ENCODE measurements at places on chromosomes 2 and 18.

- DNase-seq = no peak
Observed at GRCh38 chr2:20093263-20094141, 42.1 kb upstream of the LAPTM4A start.

GRCh38 chr2:196075196-196075595, 6.6 kb upstream of the DNAH7 start:
- DNase-seq = no peak

DNA sequence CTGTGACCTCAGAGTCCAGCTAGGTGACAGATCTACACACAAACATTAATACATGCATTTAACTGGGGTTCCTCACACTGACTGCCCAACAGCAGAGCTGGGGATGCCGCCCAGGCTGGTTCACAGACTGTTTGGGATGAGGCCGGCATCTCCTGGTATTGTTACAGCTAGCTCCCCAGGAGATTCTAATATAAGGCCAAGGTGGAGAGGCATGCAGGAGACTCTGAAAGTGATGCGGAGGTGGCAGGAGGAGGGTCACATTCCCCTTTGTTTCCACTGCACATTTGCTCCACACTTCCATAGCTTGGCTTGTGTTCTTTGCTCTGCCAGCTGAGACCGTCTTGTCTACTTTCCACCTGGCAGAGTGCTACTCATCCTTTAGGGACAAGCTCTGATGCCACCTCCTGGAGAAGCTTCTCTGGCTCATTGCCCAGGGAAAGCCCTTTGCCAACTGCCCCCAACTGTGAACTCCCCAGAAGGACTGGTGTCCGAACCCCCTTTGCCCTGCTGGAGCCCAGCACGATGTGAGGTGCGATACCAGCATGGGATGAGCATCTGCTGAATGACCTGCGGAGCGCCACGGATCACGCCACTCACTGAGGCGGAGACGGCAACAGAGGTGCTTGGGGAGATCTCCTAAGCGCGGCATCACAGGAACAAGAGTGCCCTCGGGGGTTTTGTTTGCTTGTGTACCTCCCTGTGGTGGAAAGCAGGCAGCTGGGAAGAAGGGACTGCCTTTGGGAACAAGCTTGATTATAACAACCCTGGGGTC, 88.8 kb downstream of the UXS1 start:
- DNase-seq = no peak

- no peak for DNase-seq
Observed at GRCh38 chr2:198873503-198874471, 584.0 kb downstream of the SATB2 start.

DNA sequence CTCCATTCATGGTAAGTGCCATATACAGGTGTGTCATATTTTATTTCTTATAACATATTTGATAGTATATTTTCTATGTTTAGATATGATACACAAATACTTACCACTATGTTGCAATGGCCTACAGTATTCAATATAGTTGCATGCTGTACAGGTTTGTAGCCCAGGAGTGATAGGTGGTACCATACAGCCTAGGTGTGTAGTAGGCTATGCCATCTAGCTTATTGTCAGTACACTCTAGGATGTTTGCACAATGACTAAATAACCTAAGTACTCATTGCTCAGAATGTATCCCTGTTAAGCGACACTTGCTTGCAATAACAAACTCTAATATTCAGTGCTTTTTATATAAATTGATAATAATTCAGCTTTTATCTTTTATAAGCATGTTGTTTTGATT, 563.1 kb upstream of the LINC00305 start:
- DNase-seq = no peak

DNA sequence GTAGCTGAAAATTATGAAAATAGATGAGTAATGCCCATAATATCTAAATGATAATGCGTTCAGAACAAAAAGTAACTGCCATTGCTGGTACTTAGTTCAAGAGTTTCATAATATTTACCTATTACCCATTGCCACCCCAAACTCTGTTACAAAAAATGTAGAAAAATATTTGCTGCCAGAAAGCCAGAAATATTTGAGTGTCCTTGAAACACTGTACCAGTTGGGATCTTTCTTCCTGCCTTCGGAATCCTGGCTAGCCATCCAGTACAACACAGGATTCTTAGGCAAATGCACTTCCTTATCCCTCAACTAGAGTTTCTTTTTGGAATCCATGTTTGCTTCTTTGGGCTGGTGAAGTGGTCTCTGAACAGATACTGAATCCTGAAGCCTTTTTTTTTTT, 207.1 kb downstream of the MCFD2 start:
- DNase-seq = no peak

GRCh38 chr2:3503483-3503882, 15.8 kb downstream of the ADI1 start:
- no peak for DNase-seq

GRCh38 chr2:141341444-141341843, 789.4 kb downstream of the LRP1B start:
- DNase-seq = no peak

DNA sequence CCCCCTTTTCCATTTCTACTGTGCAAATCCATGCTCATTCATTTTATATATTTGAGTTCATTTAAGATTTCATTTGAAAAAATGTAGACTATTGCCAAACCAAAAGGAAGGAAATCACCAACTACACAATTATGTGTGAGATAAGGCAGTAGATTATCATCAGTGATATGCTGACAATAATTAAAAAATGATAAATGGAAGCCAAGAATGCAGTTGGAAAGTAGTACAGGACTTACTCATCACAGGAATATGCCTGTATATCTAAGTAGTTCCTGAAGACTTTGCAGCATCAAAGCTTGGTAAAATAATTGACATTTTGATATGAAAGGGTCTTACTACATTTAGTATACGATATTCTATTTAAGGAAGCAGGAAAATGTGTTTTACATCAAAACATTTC, 166.1 kb upstream of the OTX1 start:
- no peak for DNase-seq

Measured in left forelimb (tissue), 1 donor.